ENCODE measurements at places on chromosomes 3 and 15. TPM values are rescaled to one million over a fixed set of nuclear protein-coding genes. Genes with fewer than 3 reads are reported as not detected.

GRCh38 chr3:120741837-120742197 lies 499 bp downstream of the RABL3 start:
- DNase-seq = no peak
- H3K27ac ChIP-seq = peak overlapping the region; percentile 90
- H3K36me3 ChIP-seq = peaks cover 16% of the 10 kb centered on the region
- peaks cover 23% of the 10 kb centered on the region for H3K4me1 ChIP-seq
- H3K27me3 ChIP-seq = no peaks in the 10 kb centered on the region

- no peaks in the 10 kb centered on the region for H3K27me3 ChIP-seq
- H3K36me3 ChIP-seq = no peaks in the 10 kb centered on the region
- no peak for DNase-seq
- no peak overlapping the region for H3K4me3 ChIP-seq
- H3K4me1 ChIP-seq = no peaks in the 10 kb centered on the region
These were observed 462.9 kb upstream of the SGO1 start for GRCh38 chr3:20648921-20649381.

IQCH gene
- 1.2 TPM for total RNA-seq

- DNase-seq = no peak
- no peak overlapping the region for H3K27ac ChIP-seq
- H3K36me3 ChIP-seq = no peaks in the 10 kb centered on the region
- H3K4me3 ChIP-seq = no peak overlapping the region
These were observed 6.1 kb upstream of the MB21D2 start for GRCh38 chr3:192923731-192924130.
